Activated gamma-delta T cell treated with anti-CD3 and anti-CD28 coated beads, Interleukin-2, amount 50 U/mL, for 16 hours (primary cell): ENCODE measurements at places on chromosomes 3 and 15.

- no peak for DNase-seq
Measured at GRCh38 chr15:89781891-89782618, 5.9 kb downstream of the MESP2 start.

DNA sequence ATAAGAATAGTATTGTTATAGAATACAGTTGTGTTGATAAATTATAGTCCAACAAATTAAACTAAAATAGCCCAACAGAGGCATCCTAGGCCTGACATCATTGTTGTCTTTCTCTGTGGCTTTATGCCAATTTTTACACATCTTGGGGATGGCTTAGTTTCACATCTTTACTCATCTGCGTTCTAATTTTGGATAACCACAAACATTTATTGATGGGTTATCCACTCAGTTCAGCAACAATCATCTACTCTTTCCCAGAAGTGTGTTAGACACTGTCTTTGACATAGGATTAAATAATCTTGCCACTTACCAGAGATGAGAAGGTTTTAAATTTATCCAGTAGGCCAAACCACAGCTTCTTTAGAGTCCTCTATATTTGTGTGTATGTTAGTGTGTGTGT is 120.8 kb upstream of the PHLDB2 start:
- no peak for DNase-seq

DNA sequence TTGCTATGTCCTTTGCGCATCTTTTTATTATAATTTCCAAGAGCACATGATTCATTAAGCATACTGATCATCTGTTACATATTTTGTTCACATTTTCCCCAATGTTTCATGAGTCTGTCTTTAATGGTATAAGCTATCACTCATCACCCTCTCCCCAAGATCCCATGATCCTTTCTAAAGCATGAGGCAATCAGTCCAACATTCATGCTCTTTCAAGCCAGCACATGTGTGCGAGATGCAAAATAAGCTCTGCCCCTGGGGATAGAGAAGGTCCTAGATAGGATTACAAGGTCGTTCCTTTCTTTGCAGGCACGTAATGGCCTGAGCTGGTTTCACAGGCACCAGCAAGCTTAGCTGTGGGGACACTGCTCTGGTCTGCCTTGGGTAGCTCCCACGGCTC is 32.2 kb upstream of the B3GNT5 start:
- DNase-seq, result no peak

- DNase-seq, result no peak
Measured at GRCh38 chr3:52791366-52791765, 3.2 kb upstream of the ITIH3 start.

- no peak for DNase-seq
Measured at GRCh38 chr3:70716832-70717231, 404.4 kb upstream of the MDFIC2 start.

- DNase-seq, result no peak
Measured at GRCh38 chr15:39202641-39203040, 378.2 kb upstream of the THBS1 start.

GRCh38 chr3:162367429-162368260 is 871.0 kb downstream of the OTOL1 start:
- DNase-seq, result no peak

DNA sequence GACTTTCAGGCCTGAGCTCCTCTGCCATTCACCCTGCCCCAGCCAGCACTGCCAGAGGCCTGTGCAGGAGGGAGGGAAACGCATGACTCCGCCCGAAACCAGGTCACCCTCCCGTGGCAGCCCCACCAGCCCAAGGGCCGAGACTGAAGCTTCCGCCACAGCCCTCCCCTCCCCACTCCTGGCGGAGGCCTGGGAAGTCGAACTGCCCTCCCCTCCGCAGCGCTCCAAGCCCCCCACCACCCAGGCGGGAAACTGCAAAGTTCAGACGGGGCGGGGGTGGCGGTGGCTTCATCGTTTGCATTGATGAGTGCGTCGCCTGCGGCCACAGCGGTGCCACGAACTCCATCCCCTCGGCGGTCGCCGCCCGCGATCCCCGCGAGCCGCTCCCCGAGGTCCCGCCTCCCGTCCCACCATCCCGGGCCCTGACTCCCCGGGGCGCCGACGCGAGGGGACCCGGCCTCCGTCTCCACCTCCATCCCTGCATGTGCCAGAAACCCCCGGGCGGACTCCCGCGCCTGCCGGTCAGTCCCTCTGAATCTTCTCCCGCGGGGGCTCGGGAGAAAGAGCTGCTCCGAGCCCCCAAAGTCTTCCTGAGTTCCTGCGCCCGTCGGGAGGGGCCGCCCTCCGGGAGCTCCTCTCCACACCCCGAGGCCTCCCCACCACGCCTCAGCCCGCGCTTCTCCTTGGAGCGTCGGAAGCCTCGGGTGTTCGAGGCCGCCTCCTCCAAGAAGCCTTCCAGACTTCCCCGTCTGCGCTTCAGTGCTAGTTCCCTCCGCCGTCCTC is 698 bp downstream of the MELTF start:
- no peak for DNase-seq

DNA sequence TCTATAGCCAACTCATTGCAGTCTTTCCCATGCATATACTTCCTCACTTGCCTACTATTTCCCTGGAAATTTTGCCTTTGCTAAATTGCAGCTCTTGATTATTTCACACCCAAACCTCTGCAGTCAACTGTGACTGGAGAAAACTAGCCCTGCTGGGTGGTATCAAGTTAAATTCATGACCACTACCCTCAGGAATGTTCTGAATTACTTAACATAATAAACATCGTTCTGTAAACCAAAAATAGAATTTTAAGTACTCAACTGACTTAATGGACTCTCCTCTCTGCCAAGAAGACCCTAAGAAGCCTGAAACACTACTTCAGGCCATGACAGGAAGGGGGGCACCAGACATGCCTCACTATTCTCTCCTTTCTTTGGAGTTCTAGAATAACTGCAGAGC is 1278.0 kb upstream of the GBE1 start:
- DNase-seq, result no peak

- no peak for DNase-seq
Measured at GRCh38 chr15:23606226-23606625, 40.8 kb downstream of the MKRN3 start.

DNA sequence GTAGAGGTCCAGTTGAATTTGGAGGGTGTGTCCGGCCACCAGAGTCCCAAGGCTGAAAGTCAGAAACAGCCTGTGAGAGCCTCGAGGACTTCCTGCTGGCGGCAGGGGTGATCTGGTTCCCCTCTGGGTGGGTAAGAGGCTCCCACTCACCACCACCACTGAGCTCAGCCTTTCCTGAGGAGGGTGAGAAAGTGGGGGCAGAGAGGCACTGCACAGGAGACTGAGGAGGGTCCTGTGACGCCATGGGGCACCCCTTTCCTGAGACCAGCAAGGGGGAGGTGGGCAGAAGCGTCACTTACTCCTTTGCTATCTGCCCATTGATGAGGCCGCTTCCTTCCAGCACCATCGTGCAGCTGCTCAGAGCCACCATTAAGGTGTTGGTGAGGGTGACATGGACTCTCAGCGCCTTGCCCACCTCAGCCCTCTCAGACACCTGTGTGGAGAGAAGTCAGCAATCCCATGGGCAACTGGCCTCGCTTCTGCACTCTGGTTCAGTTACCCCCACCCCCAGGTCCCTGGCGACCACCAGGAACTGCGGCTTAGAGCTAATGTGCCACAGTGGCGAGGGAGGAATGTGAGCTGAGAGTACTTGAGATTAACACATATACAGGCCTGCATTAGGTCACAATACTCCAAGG is 10.0 kb upstream of the TGM5 start:
- DNase-seq, result no peak

- no peak for DNase-seq
Measured at GRCh38 chr3:190173426-190173825, 52.7 kb upstream of the P3H2 start.

- no peak for DNase-seq
Measured at GRCh38 chr3:20846066-20846465, 660.1 kb upstream of the SGO1 start.

DNA sequence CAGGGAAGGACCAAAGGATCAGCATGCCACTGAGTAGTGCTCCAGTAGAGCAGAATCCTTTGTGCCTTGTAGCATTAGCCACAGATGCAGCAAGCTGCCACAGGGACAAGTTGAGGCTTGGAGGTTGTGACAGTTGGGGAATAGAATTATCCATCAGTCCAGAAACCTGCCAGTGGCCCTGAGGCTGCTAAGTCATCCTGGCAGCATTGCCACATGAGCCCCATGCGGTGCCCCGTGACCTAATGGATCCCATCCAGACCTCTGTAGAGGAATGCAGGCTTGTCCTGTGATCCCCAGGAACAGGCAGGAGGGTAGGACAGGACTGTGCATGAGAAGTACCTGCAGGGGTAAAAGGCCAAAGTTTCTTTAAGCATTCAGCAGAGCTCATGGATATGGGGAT is 51.7 kb downstream of the BOC start:
- no peak for DNase-seq

- DNase-seq, result no peak
Measured at GRCh38 chr3:196340466-196340865, 2.3 kb upstream of the TM4SF19 start.

DNA sequence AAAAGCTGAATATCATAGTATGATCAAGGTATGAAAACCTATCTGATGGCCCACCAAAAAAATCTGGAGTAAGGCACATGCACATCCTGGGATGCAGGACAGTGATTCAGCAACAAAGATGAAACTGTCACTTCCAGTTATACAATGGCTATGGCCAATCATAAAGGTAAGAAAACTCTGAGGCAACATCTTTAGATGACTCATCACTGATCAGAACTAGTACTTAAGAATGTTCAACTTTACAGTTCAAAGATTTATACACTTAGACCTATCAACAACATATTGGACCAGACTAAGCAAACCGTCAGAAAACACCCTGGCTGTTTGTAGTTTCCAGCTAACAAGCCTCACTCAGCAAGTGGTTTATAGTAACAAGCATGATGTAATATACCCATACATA is 21.3 kb upstream of the PLCH1 start:
- DNase-seq, result no peak

GRCh38 chr3:50090984-50091383 is 2.3 kb downstream of the RBM5 start:
- no peak for DNase-seq

DNA sequence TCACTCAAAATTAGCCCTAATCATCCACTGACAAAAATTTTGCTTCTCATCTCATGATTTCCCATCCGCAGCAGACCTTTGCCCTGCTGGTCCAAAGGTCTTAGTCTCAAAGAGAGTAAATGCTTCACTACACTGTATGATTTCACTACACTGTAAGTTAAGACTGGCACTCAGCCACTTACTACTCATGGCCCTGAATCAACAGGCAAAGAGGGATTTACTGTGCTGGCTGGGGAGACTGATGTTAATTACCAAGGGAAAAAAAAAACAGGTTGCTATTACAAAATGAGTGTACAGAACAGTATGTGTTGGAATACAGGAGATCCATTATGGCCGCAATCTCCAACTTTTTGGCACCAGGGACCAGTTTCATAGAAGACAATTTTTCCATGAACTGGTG is 214.8 kb downstream of the ZMAT3 start:
- DNase-seq, result no peak

- no peak for DNase-seq
Measured at GRCh38 chr15:82304778-82305090, 42.1 kb downstream of the SAXO2 start.

- DNase-seq, result no peak
Measured at GRCh38 chr15:52002351-52002750, 16.7 kb upstream of the MAPK6 start.
